ENCODE measurements at places on chromosomes 2 and 18.

DNA sequence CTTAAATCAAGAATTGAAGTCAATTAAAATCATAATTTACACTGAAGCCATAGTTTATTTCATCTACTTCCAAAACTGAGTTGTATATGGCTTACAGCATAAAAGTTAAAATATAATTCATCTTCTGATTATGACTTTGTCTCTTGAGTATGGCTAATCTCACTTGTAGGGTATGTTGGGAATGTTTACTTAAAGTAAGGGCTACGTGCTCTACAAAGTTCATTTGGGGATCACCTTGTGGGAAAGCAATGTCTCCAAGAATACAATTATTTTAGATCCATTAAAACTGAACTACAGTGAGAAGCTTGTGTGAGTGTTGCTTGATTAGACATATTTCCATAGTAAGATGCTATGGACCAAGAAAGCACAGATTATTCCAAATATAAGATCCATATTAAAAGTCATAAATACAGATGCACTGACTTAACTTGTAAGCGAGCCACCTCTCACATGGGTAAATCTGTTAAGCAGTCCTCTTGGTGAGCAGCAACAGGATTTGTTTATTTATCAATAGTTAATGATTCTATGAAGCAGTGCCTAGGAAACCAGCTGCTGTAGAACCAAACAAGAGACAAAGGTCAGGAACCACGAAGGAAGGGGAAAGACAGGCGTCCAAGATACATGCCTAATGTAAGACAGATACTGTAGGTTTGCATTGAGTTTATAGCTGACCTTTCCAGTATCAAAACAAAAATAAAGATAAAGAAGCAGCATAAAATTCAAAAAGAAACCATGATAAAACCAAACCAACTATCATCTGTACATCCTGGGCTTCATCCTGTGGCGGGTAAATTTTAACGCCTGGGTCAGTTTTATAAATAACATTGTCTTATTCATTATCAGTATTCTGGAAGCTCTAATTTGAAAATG lies 24.8 kb downstream of the DSG4 start:
- DNase-seq = no peak
- H3K27me3 ChIP-seq = peaks cover 5% of the 10 kb centered on the region
- no peaks in the 10 kb centered on the region for H3K36me3 ChIP-seq
- H3K27ac ChIP-seq = no peak overlapping the region

DNA sequence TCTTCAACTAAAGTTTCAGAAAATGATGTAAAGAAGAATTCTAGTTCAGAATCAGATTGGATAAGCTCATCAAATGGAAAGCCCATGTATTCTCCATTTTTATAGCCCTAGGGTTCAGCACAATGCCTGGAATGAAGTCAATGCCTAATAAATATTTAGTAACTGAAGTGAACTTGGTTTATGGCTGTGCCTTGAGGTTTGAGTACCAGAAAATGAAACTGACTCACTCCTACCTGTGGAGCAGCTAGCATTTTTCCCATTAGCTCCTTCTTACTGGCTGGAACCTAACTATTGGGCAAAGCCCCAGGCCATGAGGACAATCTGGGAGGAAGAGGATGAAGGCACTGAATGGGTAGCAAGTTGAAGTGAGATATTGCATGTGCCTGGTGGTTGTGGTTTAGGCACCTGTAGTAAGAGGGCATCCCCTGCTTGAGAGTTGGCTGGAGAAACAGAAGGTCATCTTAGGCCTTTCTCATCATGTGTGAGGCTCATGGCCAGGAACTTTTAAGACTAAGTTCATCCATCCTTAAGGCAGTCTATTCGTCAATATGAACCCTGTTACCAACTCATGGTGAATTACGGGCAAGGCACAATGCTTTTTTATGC lies 85.0 kb upstream of the LYPD1 start:
- no peaks in the 10 kb centered on the region for H3K27me3 ChIP-seq
- DNase-seq = no peak
- H3K36me3 ChIP-seq = no peaks in the 10 kb centered on the region
- no peak overlapping the region for H3K4me3 ChIP-seq
- H3K27ac ChIP-seq = no peak overlapping the region

- no peak overlapping the region for H3K4me3 ChIP-seq
- H3K4me1 ChIP-seq = peaks cover 4% of the 10 kb centered on the region
- H3K27me3 ChIP-seq = no peaks in the 10 kb centered on the region
- H3K27ac ChIP-seq = peak overlapping the region; percentile 25
These were observed 100.7 kb upstream of the ZFP36L2 start for GRCh38 chr2:43327119-43327518.

- H3K36me3 ChIP-seq = peaks cover 26% of the 10 kb centered on the region
- no peaks in the 10 kb centered on the region for H3K4me1 ChIP-seq
- peaks cover 15% of the 10 kb centered on the region for H3K27me3 ChIP-seq
- DNase-seq = no peak
- no peak overlapping the region for H3K27ac ChIP-seq
- no peak overlapping the region for H3K4me3 ChIP-seq
These were observed 102.6 kb downstream of the MCFD2 start for GRCh38 chr2:46813020-46813415.

GRCh38 chr2:174117951-174118930 lies 130.1 kb downstream of the OLA1 start:
- H3K4me1 ChIP-seq = peaks cover 4% of the 10 kb centered on the region
- H3K4me3 ChIP-seq = no peak overlapping the region
- no peaks in the 10 kb centered on the region for H3K36me3 ChIP-seq
- no peak overlapping the region for H3K27ac ChIP-seq
- H3K27me3 ChIP-seq = no peaks in the 10 kb centered on the region

GRCh38 chr18:22971038-22971437 lies 37.9 kb downstream of the RBBP8 start:
- H3K27me3 ChIP-seq = no peaks in the 10 kb centered on the region
- peaks cover 7% of the 10 kb centered on the region for H3K36me3 ChIP-seq
- H3K27ac ChIP-seq = no peak overlapping the region
- peaks cover 6% of the 10 kb centered on the region for H3K4me1 ChIP-seq
- DNase-seq = no peak
- H3K4me3 ChIP-seq = no peak overlapping the region

DNA sequence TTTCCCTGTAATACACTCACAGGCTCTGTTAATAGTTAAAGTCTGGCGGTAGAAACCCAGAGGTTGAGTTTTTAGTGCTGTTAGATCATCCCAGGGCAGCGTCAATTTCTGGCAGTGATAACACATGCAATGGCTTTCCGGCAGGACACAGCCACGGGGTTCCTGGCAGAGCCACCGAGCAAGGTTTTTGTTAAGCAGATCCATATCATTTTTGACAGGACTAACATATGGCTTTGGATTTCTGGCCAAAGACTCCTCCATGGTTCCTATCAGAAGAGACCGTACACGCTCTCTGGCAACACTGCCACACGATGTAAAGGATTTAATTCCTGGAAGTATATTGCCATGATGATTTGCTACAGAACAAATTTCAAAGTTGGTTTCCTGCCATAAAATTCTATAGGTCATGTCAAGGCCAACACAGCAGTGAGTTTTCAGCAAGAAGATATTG lies 854.3 kb downstream of the LRRTM4 start:
- no peaks in the 10 kb centered on the region for H3K36me3 ChIP-seq
- no peak overlapping the region for H3K4me3 ChIP-seq
- no peak overlapping the region for H3K27ac ChIP-seq
- no peak for DNase-seq

- no peak overlapping the region for H3K4me3 ChIP-seq
- H3K36me3 ChIP-seq = no peaks in the 10 kb centered on the region
- peak overlapping the region; percentile 47 for H3K27ac ChIP-seq
- H3K27me3 ChIP-seq = no peaks in the 10 kb centered on the region
- DNase-seq = no peak
- H3K4me1 ChIP-seq = peaks cover 16% of the 10 kb centered on the region
These were observed 40.6 kb upstream of the CCNYL1 start for GRCh38 chr2:207670887-207671286.

DNA sequence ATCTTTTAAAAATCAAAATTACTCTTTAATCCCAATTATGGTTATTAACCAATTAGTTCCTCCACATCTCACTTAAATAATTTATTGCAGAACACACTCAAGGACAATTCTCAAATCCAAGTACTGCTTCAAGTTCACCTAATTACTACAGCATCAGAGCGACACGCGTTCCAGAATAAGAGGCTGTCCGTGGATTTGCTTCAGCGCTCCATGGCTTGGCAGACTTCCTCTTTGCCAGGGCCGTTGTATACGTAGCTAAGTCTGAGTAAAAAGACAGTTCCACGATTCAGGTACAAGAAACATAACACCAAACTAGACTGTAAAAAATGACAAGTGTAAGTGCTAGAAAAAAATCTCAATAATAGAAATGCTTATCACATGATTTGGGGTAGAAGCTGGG lies 153.2 kb upstream of the MYT1L start:
- DNase-seq = no peak
- H3K27ac ChIP-seq = no peak overlapping the region

- peak overlapping the region; percentile 24 for H3K27ac ChIP-seq
- peak overlapping the region; percentile 24 for H3K4me3 ChIP-seq
- peaks cover 25% of the 10 kb centered on the region for H3K4me1 ChIP-seq
- no peaks in the 10 kb centered on the region for H3K36me3 ChIP-seq
- DNase-seq = no peak
These were observed 62.9 kb upstream of the CYRIA start for GRCh38 chr2:16728351-16729136.

DNA sequence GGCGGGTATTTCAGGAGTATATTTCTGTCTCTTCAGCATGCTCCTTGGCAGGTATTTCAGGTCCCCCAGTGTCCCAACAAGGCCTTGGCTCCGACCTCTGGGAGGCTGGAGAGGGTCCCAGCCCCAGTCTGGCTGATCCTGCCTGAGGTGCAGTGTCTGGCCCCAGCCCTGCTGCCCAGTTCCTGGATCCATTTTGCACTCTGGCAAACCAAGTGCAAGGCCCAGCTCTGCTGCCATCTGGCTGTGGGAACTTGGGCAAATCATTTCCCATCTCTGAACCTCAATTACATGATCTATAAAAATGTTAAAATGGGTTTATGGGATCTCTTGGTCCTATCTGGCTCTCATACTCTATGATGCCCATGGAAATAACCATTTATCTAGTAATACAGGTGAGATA lies 63.6 kb downstream of the ZBTB7C start:
- H3K36me3 ChIP-seq = no peaks in the 10 kb centered on the region
- no peak overlapping the region for H3K4me3 ChIP-seq
- DNase-seq = no peak
- H3K27ac ChIP-seq = no peak overlapping the region
- no peaks in the 10 kb centered on the region for H3K27me3 ChIP-seq

DNA sequence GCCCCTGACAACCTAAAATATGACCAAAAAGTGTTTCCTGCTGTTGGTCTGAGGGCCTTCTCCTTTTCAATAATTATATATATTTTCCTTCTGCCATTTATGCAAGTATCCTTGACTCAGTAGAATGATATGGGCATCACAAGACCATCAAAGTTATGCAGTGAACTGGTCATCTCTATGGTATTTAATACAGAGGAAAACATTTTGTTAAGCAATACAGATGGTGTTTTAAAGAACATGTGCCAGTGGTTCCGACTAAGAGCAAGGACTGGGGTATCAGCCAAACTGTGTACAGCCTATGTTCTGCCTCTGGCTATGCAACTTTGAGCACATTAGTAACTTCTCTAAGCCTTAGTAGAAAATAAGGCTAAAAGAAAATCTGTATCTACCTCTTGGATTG lies 179.0 kb downstream of the TRABD2A start:
- H3K4me1 ChIP-seq = no peaks in the 10 kb centered on the region
- H3K27ac ChIP-seq = no peak overlapping the region
- no peaks in the 10 kb centered on the region for H3K36me3 ChIP-seq
- peaks cover 5% of the 10 kb centered on the region for H3K27me3 ChIP-seq
- no peak for DNase-seq

DNA sequence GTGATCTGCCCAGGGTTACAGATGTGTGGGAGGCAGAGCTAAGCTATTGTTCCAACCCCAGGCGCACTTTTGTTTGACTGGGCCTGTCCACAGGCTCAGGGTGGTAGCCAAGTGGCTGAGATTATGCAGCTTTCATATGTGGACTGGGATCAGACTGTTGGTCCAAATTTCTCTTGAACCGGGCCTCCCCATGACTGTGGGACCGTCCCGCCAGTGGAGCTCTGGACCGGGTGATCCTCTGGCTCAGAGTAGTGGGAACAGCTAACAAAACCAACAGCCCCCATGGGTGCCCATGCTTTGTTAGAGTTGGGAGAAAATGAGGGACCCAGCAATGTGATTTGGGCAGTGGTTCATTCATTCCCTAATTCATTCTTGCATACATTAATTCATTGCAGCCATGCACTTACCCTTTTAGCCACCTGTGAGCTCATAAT lies 86.8 kb upstream of the HS6ST1 start:
- H3K4me1 ChIP-seq = no peaks in the 10 kb centered on the region
- H3K27ac ChIP-seq = no peak overlapping the region
- no peak for DNase-seq
- H3K36me3 ChIP-seq = no peaks in the 10 kb centered on the region
- no peak overlapping the region for H3K4me3 ChIP-seq

DNA sequence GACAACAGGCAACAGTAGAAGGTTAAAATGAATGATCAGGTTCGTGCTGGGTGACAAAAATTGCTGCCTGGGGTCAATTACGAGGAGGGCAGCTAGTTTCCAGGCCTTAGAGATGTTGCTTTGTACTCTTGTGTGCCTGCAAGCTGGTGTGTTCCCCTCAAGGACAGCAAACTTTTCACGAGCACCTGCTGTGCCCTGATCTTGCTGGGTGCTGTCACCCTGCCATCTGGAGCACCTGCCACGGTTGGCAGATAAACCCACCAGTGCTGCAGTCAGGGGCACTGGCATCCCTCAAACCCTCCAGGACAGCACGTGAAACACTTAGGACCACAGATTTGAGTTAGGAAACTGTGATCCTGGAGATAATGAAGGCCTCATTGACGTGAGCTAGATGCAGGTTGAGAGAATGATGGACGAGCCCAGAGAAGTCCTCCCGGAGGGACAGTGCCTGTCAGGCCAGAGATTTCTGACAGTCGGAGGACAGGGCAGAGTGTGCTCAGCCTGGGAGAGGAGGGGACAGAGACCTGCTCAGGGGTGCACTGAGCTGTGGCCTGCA lies 104.3 kb upstream of the RAB12 start:
- H3K36me3 ChIP-seq = no peaks in the 10 kb centered on the region
- no peaks in the 10 kb centered on the region for H3K4me1 ChIP-seq
- H3K4me3 ChIP-seq = no peak overlapping the region
- no peak for DNase-seq
- H3K27ac ChIP-seq = no peak overlapping the region

GRCh38 chr18:45662468-45662867 lies 47.2 kb downstream of the SLC14A2 start:
- no peak for DNase-seq
- H3K4me3 ChIP-seq = no peak overlapping the region
- H3K36me3 ChIP-seq = no peaks in the 10 kb centered on the region
- H3K27me3 ChIP-seq = no peaks in the 10 kb centered on the region
- no peak overlapping the region for H3K27ac ChIP-seq

DNA sequence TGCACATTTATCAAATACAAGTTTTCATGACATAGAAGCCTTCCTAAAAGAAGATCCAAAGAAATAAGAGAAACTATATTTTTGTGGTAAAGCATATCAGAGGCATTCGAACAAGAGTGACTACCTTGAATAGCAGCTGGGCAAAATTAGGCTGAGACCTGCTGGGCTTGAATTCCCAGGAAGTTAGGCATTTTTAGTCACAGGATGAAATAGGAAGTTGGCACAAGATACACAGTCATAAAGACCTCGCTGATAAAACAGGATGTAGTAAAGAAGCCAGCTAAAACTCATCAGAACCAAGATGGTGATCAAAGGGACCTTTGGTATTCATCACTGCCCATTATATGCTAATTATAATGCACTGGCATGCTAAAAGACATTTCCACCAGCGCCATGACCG lies 1302.3 kb upstream of the NRXN1 start:
- H3K36me3 ChIP-seq = no peaks in the 10 kb centered on the region
- H3K27ac ChIP-seq = no peak overlapping the region
- no peak for DNase-seq
- no peaks in the 10 kb centered on the region for H3K4me1 ChIP-seq
- H3K27me3 ChIP-seq = no peaks in the 10 kb centered on the region

GRCh38 chr2:112690853-112691401 lies 29.9 kb upstream of the NT5DC4 start:
- H3K27ac ChIP-seq = peak overlapping the region; percentile 54
- H3K4me3 ChIP-seq = peak overlapping the region; percentile 40
- DNase-seq = peak; percentile 46
- H3K36me3 ChIP-seq = no peaks in the 10 kb centered on the region
- H3K4me1 ChIP-seq = peaks cover 27% of the 10 kb centered on the region
